ENCODE measurements at places on chromosomes 4 and X. TPM values are rescaled to one million over a fixed set of nuclear protein-coding genes. Genes with fewer than 3 reads are reported as not detected.

TIMM8A gene
- total RNA-seq = 19.0 TPM

NIPAL1 gene
- total RNA-seq = 0.07 TPM

CDX4 gene
- not detected for total RNA-seq

TRPC5OS gene
- total RNA-seq = not detected

All from left ventricle myocardium superior (tissue), 1 donor.